ENCODE measurements at places on chromosomes 3 and 15.
A peak's percentile ranks its signal among the peaks of the same experiment; 100 is the strongest.

- no peak for DNase-seq
Observed at GRCh38 chr3:174358252-174358651, 500.9 kb upstream of the NAALADL2 start.

DNA sequence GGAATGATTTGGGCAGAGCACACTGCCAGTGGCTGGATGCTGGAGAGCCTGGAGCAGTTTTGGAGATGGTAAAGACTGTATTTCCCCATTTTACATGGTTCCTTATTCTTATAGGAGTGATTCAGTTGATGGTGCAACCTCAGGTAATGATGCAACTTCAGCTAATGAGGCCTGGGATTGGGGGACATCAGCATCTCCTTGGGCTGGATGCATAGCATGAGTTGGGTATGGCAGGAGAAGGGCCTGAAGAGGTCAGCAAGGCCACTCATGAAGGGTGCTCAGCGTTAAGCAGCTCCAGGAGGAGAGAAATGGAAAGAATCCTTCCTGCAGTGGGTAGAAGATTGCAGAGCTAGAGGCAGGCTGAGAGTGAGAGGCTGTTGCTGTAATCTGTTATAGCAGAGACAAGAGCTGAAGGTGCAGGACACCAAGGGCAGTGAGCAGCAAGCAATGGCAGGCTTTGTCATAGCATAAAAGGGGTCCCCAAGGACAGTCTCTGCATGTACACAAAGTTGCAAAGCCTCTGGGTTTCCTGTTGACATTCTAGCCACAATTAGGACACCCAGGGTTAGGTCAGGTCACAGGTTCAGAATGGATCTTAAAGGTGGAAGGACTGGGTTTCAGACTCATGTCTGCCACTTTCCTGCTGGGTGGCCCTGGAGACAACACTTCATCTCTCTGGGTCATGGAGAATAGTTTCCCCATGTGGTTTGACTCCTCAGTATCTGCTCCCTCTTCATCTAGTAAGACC, 29.5 kb upstream of the SNRK start:
- no peak for DNase-seq

GRCh38 chr3:144162042-144162441, 190.4 kb downstream of the DIPK2A start:
- no peak for DNase-seq

GRCh38 chr3:45593708-45594601, 596 bp upstream of the LIMD1 start:
- peak; percentile 85 for DNase-seq

DNA sequence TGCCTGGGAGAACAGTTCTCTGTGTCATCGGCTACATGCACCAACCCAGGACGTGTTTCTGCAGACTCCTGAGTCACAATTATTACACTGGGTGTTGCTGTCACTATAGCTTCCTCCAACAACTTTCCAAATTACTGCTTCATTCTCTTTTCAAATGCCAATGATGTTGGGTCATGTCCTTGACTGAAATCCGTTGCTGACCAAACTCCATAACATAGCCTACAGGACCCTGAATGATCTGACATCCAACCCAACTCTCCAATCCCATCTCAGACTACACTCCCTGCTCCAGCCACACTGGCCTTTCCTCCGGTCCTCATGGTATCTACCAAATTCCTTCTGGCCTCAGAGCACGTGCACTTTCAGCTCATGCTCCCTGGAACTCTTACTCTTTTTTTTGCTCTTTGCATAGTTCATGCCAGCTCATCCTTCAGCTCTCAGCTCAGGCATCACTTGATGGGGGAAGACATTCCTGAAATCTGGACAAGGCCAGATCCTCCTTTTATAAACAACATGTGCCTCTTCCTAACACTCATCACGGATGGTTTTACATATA, 108.8 kb upstream of the PTPRG start:
- no peak for DNase-seq

- no peak for DNase-seq
Observed at GRCh38 chr3:13976469-13976868, 96.6 kb upstream of the WNT7A start.

DNA sequence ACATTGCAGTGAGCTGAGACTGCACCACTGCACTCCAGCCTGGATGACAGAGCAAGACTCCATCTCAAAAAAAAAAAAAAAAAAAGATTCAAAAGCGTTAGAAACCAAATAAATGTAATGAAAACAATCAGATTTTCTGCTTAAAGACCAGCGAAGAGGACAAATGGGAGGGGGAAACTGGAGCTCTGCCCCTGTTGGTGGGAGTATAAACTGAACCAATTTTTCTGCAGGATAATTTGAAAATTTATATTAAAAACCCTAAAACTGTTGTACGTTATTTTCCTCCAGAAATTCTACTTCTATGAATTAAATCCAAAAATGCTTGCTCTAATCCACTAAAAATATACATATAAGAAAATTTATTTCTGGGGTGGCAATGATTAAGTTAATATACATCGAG, 25.3 kb upstream of the ZSCAN2 start:
- no peak for DNase-seq

- no peak for DNase-seq
Observed at GRCh38 chr3:172259726-172260248, 188.5 kb downstream of the GHSR start.

DNA sequence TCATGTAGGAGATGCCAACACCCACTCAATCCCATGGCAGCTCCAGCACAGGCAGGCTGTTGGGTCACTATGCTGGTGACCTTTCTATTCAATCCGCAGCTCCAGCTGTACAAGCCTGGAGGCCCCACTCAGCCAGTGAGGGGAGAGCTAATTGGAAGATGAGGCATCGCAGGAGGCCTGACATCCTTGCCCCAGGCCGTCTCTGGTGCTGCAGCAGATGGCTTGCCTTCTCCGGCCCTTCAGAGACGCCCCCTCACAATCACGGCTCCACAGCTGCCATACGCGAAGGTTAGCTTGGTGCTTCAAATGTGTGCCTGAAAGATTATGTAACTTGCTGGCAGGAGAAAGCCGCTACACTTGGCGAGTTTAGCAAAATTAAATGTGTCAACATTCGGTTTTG, 104.2 kb upstream of the CLSTN2 start:
- DNase-seq = no peak

DNA sequence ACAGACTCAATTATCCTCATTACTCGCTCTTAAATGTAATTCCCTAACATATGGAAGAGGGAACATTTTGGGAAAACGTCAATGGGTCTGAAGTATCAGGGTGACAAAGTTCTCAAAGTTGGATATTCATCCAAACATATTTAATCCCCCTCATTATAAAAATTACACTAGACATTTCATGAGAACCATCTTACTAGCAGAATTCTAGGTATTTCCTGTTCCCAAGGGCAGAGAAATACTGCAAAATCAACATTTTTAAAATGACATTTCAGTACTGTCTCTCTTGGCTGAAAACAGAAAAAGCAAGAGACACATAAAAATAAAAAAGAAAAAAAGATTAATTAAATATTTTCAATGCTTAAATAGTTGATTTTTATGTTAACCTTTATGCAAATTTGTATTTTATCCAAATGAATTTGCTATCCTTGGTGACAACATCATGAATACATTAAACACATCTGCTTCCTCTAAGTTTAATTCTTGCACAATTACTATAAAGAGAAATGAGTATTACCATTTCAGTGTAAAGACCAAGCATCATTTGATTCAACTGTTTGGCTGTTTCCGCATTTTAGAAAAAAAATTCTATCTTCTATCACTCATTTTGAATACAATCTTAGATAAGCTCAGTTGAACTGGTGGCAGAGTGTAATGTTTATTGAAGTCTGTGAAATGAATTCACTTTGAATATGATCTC, 114.8 kb upstream of the COL8A1 start:
- DNase-seq = no peak

DNA sequence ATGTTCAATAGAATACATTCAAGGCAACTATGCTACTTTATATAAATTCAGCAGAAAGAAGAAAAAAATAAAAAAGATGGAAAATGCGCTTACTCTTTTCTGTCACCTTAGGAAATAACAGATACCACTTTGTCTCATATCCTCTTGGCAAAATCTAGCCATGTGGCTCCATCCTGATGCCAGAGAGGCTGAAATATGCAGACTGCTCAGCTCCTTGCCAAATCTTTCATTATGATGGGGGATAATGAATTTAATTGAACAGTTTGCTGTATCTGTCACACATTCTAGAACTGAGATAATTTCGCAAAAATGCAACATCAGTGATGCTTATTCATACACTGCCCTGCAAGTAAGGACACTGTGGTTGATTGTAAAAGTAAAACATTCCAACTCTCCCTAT, 1081.5 kb downstream of the PLOD2 start:
- no peak for DNase-seq

DNA sequence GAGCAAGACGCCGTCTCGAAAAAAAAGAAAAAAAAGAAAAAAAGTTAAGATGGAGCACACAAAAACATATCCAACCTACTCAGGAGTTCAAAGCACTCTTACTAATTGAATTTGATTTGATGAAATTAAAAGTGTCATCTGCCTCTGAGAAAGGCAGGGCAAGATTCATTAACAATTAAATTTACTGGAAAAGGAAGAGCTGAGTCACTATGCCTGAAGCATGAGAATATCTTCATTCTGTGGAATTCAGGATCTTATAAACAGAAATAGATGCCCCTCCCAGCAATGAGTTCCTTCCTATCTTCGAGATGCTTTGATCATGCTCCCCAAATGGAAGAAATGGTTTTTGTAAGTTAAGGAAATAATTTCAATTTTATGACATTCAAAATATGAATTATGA, 61.0 kb upstream of the ST3GAL6 start:
- no peak for DNase-seq

DNA sequence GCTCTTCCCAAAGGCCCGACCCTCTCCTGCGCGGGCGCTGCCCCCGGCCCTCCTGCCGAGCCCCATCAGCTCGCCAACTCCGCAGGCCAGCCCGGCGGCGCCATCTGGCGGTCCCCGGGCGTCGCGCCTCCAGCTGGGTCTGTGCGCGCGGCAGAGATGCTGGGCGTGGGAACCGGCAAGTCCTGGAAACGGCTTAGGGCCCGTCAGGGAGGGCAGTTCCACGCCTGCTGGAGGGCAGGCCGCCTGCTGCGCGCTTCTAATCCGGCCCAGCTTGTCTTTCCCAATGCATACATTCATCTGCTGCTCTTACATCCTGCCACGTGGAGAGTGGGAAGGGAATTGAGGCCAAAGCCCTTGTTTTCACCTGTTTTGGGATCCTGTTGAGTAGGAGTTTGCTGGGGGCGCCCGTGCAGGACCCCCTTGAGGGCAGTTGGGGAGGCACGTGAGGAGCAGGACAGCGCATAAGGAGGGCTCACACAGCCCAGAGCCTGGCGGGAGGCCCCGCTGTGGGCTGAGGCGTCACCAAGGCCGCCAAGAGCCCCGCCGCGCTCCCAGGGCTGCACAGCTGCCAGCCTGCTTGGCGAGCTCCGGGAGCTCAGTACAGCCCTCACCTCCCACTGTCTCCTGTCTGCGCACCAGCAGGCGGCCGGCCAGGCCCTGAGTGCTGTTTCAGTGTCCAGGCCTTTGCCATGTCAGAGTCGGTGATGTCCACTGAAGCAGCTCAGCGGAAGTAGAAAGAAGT, 165.6 kb downstream of the NSMCE3 start:
- DNase-seq = no peak

DNA sequence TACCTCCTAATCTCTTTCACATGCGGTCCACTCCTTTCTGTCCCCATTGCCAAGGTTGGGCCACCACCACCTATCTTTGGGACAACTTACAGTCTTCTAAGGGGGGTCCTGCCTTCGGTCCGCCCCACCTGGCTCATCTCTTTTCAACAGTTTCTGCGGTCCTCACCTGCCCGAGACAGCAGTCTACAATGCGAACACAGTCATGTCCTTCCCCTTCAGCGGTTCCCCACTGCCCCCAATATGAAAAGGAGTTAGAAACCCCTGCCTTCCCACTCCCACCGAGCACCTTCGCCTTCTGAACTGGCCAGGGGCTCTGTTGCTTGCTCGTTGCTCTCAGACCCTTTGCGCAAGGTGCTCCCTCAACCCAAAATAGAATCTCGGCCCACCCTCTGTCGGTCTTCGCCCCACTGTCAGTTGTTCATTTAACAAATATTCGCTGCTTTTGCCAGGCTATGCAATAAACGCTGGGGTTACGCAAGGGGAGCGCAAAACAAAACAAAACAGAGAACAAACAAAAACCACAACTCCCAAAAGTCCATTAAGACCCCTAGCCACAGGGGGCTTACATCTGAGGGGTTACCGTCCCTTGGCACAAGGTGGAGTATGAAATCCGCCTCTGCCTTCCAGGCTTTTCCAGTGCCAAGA, 611 bp upstream of the FANCI start:
- DNase-seq = no peak

GRCh38 chr3:117719316-117719926, 1009.8 kb downstream of the TUSC7 start:
- DNase-seq = peak; percentile 17

GRCh38 chr3:46934072-46934471, 42.5 kb downstream of the CCDC12 start:
- no peak for DNase-seq

Measured in HEK293T (cell line).